ENCODE measurements at places on chromosomes 5 and 9.

GRCh38 chr5:165349735-165350134 lies 1844.3 kb downstream of the MAT2B start:
- no peak for DNase-seq

DNA sequence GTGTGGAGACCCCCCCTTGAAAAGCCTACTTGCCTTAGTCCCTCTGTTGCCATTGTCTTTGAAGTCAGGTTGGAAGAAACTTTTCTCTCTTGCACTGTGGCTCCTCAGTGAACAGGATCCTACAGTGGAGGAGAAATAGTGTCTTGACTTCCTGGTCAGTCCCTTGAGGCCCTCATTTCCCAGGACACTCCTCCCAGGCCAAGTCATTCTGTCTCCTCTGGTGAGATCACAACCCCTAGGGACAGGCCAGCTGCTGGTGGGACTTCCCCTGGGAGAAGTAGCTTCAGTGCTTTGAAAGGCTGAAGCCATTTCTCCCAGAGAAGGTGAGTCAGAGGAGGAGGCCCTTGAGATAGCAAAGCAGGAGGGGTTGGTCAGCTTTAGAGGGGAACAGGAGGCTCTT lies 10.1 kb upstream of the GRIA1 start:
- DNase-seq: no peak

GRCh38 chr5:156208271-156208670 lies 118.7 kb upstream of the SGCD start:
- no peak for DNase-seq

DNA sequence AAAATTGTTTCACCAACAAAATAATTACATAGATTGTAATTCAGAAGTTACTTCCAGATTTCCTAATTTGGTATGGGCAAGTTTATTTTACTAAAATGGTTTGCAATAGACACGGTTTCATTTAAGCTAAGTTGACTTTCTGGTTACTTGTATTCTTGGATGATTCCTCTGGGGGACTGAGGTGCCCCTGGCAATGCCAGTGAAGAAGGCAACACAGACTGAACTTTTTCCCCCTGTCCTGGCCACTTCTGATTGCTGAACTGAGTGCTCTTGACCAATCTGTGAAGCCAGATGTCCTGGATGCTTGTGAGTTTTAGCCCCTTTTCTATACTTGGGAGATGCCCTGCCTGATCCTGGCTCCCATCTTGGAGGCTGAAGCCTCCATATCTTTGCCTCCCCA lies 66.3 kb upstream of the FANCC start:
- DNase-seq: no peak

DNA sequence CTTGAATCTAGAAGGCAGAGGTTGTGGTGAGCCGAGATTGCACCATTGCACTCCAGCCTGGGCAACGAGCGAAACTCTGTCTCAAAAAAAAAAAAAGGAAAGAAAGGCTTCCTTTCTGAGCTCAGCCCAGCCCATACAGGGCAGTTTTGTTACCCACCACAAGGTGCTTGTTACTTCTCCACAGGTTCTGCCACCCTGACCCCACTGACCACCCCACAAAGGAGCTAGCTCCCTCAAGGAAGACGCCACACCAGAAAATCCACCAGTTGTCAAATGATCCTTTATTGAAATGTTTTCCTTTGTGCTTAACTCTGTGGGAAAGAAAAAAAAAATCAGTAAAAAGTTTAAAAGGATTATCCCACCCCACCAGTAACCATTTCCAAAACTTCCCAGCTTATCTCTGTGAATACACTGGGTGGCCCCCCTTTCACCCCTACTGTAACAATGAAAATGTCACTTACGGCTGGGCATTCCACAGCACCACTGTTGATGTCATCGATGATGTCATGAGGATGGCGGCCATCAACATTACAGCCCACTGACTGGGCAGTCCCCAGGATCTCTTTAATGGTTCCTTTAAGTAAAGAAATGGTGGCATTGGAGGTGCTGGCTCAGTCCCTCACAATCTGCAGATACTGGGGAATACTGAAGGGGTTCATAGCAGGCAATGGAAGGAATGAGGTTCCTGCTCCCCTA lies 3.6 kb downstream of the RPL12 start:
- DNase-seq: no peak

DNA sequence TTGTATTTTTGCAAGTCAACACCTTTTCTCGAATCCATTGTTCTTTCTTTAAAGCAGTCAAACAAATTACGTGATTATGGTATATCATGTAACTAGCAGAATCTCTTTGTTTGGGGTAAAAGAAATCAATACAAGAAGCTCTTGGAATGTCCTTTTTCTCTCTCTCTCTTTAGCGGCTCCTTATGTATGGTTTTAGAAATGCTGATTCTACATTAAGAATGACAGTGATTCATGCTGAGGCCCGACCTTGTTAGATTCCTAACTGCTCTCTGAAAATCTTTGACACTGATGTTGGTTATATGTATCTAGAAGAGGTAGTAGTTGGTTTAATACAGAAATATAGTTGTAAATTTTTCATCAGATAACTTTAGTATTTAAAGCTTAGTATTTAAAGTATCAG lies 76.4 kb downstream of the SNX24 start:
- no peak for DNase-seq

DNA sequence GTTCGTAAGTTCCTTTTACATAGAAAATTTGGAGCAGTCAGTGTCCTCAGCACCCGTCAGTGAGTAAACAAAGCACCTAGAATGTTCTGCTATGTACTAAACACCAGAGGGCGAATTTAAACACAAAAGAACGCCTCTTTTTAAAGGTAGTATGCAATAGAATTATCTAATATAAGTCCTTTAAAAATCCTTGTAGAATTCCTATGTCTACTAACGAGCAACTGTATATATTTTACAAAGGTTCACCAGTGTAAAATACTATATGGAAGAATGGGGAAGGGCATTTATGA lies 499 bp upstream of the TMEM232 start:
- no peak for DNase-seq

DNA sequence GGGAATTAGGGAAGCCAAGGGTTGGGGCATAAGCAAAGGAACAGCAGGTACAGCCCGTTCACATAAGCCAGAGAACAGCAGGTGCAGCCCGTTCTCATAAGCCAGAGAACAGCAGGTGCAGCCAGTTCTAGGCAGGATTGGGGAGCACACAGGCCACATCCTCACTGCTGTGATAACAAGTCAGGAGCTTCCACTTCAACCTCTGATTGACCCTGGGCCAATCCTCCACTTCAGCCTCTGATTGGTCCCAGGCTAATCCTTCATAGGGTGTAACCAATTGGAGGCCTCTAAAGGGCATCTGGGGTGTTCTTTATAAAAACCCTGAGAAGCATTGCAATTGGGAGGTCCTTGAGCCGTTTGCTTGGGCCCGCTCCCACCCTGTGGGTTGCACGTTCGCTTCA lies 27.5 kb downstream of the CEL start:
- DNase-seq: peak; percentile 80

GRCh38 chr9:136358016-136358415 lies 5.5 kb downstream of the DNLZ start:
- DNase-seq: no peak

DNA sequence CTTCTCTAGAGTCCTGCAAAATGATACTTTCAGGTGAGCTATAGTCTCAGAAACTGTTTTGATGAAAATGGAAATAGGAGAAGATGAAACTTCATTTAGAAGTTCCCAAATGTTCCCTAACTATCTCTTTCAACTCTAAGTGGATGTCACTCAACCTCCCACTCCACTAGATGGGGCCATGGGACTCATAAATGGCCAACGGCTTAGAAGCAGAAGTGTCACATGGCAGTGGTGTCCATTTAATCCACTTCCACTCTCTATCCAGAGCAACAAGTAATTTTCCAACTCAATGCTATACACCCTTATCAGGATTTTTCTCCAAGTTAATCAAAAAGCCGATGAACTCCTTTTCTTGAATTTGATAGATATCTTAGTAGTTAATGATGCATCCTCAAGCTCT lies 295.7 kb downstream of the EDIL3 start:
- DNase-seq: peak; percentile 5

- no peak for DNase-seq
Observed at GRCh38 chr9:82890865-82891264, 172.1 kb downstream of the RASEF start.

DNA sequence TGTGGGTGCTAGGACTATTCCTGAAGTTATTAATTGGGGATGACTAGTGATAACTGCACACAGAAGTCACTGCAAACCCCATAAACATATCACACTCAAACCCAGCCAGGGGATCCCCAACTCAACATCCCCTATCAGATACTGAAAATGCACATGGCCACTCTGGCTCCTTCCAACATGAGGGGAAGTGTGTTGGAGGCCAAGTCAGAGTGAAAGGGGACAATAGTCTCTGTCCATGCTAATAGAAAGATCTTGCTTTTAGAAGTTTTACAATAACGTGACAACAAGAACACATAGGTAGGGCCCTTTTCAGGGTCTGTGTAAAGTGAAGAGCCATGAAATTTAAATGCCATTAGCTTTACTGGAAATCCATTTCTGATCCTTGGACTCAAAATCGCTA lies 98.8 kb upstream of the SEMA6A start:
- DNase-seq: no peak

- peak; percentile 18 for DNase-seq
Observed at GRCh38 chr5:116887104-116887503, 312.5 kb upstream of the SEMA6A start.

- DNase-seq: peak; percentile 25
Observed at GRCh38 chr9:136943291-136944211, 987 bp downstream of the FBXW5 start.

- no peak for DNase-seq
Observed at GRCh38 chr9:95627802-95628201, 111.0 kb upstream of the PTCH1 start.

DNA sequence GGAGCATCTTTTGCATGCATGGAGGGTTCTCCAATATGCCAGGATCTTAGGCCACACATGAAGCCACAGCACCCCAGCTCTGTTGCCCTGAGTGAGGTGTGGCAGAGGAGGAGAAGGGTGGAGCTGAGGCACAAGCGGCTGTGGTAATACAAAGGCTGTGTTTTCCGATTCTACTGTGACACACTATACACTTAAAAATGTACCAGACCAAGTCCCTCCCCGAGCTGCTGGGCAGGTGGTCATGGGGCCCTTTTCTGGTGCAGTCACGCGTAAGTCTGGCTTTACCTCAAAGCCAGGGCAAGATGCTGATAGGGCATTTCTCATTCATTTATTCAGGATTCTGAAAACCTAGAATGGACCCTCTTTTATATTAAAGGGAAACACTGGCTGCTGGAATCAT lies 3.7 kb downstream of the ADGRV1 start:
- peak; percentile 68 for DNase-seq

DNA sequence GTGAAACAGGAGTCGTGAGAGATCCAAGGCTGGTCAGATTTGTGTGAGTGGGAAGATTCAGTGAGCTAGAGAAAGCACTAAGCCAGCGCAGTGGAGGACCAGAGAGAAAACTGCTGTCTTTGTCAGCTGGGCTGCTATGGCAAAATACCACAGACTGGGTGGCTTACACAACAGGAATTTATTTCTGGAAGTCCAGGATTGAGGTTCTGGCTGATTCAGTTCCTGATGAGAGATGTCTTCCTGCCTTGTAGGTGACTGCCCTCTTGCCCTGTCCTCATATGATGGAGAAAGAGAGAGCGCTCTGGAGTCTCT lies 24.2 kb upstream of the ANKRD33B start:
- no peak for DNase-seq

- no peak for DNase-seq
Observed at GRCh38 chr5:145750199-145750598, 84.9 kb downstream of the PRELID2 start.

DNA sequence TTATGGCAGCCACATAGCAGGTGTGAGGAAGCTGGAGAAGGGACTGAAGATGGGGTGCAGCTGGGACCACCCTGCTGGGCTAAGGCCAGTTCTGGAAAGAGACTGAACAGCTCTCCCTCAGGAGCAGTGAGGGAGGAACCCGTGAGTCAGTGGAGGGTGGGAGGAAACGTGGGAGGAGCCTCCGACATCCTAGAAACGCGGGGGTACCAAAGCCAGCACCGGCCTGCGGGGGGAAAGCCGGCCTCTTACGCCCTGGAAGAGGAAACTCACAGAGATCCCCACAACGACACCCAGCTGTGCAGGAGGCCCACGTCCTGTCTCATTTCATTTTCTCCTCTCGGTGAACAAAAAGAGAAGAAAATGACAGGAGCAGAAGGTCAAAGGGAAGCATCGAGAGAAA lies 185.8 kb upstream of the IRX4 start:
- DNase-seq: no peak

DNA sequence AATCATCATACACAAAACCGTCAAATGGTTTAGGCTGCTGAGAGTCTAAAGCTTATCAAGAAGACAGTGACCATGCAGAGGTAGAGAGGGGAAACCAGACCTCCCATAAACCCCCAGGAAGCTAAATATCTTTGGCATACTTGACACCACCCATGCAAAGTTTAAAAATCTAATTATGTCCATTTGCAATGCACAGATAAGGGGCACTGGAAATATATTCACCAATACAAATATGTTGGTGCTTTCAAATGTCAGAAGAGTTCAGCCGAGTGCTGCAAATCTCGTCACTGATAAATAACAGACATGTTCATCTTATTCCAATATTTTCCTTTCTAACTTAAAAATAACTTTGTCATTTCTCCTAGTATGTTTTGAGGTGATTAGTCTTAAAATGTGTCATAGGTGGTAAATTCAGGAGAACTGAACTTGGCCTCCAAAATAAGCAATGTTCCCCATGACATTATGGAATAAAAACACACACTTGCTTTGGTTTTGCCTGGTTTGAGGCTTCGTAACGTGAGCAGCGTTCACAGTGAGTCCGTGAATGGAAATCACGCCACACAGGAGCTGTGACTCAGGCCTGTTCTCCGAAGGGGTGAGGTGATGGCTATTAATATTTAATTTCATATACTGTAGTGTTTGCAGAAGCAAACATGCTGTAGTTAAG lies 182.2 kb downstream of the AOPEP start:
- no peak for DNase-seq

DNA sequence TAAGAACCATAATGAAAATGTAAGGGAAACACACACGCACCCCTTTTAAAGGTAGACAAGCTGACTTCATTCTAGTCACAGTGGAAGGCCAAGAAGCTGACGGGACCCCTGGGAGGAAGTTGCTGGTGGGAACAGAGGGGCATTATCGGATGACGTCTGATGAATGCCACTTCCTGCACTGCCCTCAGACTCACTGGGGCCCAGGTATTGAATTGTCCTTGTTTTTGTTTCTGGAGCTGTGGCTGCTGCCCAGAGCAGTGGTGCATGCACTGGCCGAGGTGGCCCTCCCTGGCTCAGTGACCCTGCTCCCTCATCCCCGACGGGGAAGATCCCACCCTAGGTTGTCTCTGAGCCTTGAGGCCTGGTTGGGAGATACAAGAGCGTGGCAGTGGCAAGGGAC lies 15.3 kb upstream of the RPL26L1 start:
- no peak for DNase-seq

GRCh38 chr5:34621277-34622097 lies 34.6 kb upstream of the RAI14 start:
- DNase-seq: no peak

DNA sequence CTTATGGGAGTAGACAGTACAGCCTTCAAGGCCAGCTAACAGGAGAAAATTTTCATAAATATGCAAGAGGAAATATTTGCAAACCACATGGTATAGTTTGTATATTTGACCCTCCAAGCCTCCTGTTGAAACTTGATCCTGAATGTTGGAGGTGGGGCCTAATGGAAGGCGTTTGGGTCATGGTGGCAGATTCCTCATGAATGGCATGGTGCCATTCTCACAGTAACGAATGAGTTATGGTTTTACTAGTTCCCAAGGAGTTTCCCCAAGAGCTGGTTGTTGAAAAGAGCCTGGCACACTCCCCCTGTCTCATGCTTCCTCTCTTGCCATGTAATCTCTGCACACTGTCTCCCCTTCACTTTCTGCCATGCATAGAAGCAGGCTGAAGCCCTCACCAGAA lies 3.3 kb upstream of the PAIP1 start:
- no peak for DNase-seq

- DNase-seq: no peak
Observed at GRCh38 chr5:94094793-94095441, 353.5 kb upstream of the POU5F2 start.

Measured in NCI-H345 (cell line).